Common myeloid progenitor, CD34-positive (primary cell): ENCODE measurements at places on chromosomes 3 and 15.
A peak's percentile ranks its signal among the peaks of the same experiment; 100 is the strongest.

GRCh38 chr3:8606701-8607231 is 37.8 kb downstream of the SSUH2 start:
- no peak for DNase-seq

- peak; percentile 89 for DNase-seq
Observed at GRCh38 chr3:96813134-96813819, 1.1 kb upstream of the EPHA6 start.

DNA sequence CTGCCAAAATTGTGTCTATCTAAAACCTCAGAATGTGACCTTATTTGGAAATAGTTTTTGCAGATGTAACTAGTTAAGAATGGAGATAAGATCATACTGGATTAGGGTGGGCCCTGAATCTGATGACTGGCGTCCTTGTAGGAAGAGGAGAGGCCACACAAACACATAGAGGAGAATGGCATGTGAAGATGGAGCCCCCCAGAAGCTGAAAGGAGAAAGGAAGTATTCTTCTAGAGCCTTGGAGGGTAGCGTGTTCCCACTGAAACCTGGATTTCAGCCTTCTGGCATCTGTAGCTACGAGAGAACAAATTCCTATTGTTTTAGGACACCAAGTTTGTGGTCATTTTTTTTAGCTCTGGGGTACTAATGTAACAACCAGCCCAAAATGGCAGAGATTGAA is 423.0 kb upstream of the TPM1 start:
- no peak for DNase-seq

- DNase-seq: no peak
Observed at GRCh38 chr15:64247535-64247905, 84.7 kb upstream of the PPIB start.

DNA sequence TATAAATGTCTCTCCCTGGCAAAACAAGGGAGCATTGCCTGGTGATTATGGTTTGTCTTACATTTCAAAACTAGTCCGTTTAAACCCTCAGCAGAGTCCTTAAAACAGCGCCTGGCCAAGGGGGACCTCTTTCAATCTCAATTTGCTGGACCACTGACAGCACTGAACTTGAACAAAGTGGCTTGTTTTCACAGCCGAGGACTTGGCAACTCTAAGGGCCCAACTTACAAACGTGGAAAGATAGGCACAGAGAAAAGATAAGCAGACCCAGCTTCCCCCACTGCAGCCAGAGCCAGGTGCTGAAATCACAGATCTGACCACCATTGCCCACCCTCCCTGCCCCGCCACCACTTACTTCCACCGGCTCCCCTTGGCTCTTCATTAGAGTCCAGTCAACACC is 336.4 kb upstream of the ICE2 start:
- DNase-seq: no peak

DNA sequence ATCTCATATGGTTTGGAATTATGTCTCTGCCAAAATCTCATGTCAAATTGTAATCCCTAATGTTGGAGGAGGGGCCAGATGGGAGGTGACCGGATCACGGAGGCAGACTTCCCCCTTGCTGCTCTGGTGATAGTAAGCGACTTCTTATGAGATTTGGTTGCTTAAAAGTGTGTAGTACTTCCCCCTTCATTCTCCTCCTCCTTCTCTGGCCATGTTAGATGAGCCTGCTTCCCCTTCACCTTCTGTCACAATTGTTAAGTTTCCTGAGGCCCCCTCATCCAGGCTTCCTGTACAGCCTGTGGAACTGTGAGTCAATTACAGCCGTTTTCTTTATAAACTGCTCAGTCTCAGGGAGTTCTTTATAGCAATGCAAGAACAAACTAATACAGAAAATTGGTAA is 51.1 kb downstream of the NEDD4 start:
- DNase-seq: peak; percentile 97

GRCh38 chr3:167843481-167843880 is 108.0 kb downstream of the SERPINI1 start:
- DNase-seq: peak; percentile 57

GRCh38 chr3:10495003-10495402 is 10.4 kb downstream of the ATP2B2 start:
- no peak for DNase-seq

DNA sequence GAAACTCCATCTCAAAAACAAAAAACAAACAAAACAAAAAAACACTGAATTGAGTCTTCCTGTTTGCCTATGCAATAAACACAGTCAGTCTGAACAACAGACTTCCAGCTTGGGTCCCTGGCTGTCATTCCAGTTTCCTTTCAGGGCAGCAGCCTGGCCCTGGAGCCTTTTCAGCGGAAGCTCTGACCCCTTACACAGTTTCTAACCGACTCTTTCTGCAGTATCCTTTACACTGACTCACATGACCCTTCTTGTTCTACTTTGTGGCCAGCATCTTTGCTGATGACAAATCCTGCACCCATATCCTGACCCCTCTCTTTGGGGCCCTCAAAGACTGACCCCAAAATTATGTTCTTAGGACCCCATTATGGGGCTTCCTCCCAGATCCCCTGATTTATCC is 38.3 kb upstream of the INO80 start:
- DNase-seq: no peak

GRCh38 chr3:46353647-46354410 is at the start of gene CCR2:
CCR2 (plus strand) TSS chr3:46354111; CDS start chr3:46357528, 3,417 bp downstream.
- peak; percentile 48 for DNase-seq

DNA sequence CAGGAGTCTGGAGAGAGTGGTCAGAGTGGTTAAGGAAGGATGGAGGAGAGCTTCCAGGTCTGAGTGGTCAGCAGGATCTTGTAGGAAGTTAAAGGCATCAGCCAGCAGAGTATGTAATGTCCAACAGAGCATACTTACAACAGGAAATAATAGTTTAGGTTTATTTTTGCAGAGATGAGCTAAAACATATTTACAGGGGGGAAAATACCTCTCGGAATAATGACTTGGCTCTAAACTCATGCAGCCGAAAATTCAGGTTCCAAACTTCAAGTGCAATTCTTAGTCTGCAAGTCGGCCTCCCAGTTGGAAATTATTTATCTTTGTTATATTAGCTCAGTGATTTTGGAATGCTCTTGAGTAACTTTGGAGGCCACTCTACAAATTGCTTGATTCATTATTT is 385.0 kb upstream of the C2CD4B start:
- DNase-seq: no peak

DNA sequence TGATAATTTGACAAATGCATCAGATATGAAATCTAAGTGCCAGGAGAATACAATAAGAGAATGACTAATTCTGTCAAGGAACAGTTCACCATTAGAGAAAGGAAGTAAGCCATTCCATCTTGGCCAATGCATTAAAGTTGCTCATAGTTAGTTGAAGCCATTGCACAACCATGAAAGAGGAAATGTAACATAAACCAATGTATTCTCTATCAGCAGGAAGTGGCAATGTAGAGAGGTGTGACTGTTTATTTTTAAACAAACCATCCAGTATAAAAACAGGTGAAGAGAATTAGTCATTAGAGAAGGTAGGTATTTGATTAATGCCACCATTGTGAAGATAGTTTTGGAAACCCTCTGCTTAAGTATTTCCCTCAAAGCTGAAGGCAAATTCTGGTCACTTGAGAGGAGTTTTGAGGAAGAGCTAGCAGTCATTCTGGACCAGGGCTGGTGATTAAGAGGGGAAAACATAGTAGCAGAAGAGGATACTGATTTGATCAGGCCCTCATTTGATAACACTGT is 10.7 kb upstream of the ANXA2 start:
- peak; percentile 13 for DNase-seq

DNA sequence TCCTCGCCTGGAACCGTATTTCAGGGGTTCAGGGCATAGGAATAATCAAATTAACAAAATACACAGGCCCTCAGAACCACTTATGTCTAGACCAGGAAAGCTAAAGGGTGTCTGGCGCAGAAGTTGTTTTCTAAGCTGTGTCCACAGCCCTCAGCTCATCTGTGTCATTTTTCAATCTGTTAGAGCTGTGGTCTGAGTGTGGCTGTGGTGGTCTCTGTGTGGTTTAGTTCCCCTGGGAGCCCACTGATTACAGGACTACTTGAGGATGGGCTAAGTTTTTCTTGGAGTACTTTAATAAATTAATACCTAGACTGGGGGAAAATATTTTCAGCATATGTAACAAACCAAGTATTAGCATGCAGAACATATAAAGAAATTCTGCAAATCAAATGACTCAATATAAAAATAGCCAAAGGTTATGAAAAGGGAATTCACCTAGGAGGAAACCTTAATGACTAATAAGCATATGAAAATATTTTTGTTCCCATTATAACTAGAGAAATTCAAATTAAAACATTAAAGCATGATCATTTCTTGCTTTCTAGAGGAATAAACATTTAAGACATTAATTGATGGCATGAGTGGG is 186.3 kb downstream of the SATB1 start:
- DNase-seq: no peak

- no peak for DNase-seq
Observed at GRCh38 chr15:38038659-38039442, 104.4 kb downstream of the TMCO5A start.

DNA sequence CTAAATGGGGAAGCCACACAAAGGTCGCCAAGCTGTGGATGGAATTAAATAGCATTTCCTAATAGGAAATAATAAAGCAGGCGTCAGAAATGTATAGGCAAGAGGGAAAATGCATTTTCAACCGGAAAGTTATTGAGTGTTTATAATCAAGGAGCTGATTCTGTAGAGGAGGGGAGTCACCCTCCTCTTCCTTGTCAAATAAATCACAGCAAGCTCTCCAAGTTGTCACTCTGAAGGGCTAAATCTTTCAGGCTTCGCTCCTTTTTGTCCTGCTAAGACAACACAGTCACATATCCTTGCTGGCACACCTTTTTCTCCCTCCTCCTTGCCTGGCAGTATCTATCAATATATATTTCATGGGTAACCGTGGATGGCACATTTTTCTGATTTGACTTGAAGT is 338.4 kb downstream of the SATB1 start:
- DNase-seq: no peak

DNA sequence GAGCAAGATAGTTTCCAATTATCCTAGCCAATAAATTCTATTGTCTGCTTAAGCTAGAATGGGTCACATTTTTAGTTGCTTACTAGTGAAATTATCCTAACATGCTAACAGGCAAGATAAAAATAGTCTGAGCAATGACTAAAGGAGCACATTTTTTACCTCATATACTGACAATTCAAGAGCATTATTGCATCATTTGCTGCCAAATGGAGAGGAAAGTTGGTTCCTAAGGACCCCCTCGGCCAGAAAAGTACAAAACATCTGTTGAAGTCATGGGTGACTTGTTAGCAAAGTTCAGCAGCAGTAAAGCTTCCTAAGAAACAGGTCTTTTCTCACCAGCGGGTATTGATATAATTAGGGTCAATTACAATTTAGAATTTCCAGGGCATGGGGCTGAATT is 1001.0 kb downstream of the FHIT start:
- DNase-seq: no peak

- no peak for DNase-seq
Observed at GRCh38 chr3:71253169-71253568, 330.4 kb downstream of the FOXP1 start.

DNA sequence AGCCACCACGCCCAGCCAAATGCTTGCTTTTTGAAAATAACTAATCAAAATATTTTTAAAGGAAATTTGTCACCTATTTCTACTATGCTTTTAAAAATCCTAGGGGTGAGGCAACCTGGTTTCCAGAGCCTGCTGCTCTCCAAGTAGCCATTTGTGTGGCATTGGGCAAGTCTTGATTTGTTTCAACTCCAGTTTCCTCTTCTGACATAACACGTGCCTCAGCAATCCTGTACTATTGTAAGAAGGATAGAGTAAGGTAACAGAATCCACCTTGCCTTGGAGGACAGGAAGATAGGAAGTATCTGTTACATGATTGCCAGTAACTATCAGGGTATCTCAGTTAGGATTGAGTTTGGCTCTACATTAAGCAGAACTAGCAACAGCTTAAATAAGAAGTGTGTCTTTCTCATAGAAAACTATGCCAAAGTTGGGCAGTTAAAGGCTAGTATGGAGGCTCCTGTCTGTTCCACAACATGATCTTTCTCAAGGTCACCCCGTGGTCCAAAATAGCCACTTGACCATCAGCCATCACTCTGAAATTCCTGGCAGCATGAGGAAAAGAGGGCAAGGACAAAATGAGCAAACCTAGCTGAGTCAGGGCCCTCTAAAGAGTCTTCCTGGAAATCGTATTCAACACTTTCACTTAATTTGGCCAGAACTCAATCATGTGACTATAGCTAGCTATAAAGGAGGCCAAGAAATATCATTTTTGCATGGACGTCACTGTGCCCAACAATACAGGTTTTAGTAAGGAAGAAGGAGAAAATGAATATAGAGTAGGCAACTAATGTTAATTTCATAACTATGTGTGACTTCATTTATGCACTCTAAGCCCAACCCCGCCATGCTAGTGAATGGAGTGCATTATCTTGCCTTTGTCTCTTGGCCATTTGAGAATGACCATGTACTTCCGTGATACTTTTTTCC is 66.1 kb downstream of the HMG20A start:
- no peak for DNase-seq

- peak; percentile 62 for DNase-seq
Observed at GRCh38 chr3:49803465-49804140, 542 bp downstream of the INKA1 start.

- DNase-seq: no peak
Observed at GRCh38 chr15:38535491-38536200, 29.0 kb downstream of the RASGRP1 start.
